SK-N-SH treated with all-trans-retinoic acid at 6 μM for 48 hours (cell line): ENCODE measurements at places on chromosomes 13 and 19.

GRCh38 chr13:38784036-38784880 lies 97.4 kb downstream of the FREM2 start:
- no peak for ATAC-seq

DNA sequence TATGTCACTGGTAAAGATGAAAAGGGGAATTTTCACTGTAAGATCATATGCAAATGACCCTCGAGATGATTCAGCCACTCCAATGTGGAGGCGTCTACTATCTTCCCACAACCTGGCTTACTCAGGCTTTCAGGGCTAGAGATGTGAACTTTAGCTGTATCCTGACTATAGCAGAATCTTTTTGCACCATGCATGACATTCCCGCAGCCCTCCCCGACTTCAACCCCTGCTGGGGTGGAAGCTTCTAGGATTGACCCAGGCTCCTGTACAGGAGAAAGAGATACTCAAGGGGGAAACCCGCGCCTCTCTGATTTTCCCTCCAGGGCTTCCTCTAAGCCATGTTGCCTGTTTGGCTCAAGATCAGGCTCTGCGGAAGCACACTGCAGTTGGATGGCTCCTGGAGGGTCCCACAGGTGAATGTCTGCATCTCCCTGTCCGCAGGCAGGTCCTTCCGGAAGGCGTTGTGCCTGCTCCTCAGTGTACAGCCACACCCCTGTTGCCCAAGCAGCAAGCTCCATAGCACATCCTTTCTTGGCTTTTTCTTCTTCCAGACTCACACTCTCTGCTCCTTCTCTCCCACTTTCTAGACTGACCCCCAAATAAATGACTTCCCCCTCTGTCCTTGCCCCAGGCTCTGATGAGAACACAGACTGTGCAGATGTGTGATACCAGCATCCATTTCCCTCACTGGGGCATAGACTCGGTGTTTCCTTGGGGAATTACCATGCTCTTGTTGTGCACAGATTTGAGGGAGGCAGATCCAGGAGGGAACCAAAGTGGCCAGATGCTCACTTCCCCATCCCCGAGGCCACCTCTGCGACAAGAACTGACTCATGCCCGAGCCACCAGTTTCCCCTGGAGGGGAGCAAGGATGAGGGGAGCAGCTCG lies 29.1 kb upstream of the POP4 start:
- no peak; the same call in 2 of the 3 replicates for ATAC-seq

GRCh38 chr19:17340871-17341357 lies 3.6 kb downstream of the GTPBP3 start:
- no peak for ATAC-seq

DNA sequence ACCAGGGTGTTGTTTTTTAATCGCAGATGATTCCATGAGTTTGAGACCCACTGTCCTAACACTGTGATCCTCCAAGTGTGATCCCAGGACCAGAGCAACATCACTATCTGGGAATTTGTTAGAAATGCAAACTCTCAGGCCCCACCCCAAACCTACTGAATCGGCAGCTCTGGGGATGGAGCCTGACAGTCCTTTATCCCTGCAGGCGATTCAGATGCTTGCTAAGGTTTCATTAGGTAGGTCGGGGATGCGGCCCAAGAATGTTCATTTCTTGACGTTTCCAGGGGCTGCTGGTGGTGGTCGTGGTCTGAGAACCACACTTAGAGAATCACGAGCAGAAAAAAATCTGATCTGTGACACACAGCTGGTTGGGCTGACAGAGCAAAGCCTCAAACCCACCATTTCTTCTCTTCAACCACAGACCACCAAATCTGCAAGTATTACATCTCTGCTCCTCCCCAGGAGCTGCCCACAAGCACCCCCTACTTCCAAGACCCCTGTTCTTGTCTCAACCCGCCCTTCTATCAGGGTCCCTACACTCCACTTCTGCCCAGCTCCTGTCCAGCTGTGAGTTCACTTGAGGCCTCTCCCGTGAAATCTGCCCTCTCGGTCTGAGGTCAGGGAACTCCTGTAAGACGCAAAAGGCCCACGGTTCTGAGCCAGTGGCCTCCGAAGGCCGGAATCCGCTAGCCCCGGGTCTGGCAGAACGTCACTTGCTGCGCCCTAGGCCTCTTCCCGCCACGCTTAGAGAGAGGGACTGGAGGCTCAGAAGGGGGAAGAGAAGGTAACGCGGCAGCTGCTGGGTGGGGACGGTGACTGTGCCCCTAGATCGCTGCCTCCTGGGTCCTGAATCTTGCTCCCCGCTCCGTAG lies 1.1 kb upstream of the FARP1 start:
- ATAC-seq, result no peak

DNA sequence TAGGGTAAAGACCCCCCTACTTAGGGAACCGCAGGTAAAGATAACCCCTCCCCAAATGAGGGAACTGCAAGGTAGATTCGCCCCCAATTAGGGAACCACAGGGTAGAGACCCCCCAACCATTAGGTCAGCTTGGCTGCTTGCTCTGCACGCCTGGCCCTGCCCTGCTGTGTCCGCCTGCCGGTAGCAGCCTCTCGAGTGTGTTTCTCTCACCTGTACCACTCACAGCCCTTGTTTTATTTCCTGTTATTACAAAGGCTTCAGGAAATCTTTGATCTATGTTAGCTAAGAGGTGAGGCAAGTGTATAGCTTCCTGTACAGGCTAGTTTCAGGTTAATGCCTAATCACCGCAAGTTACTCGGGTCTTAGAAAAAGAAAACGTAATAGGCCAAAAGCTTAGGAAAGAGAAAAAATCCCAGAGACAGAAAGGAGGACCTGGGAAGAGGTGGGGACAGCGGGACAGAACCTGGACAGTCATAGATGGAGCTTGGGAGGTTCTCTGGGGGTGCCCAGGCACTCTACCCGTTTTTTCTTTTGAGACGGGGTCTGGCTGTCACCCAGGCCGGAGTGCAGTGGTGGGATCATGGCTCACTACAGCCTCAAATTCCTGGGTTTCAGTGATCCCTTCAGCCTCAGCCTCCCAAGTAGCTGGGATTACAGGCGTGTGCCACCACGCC lies 23.1 kb upstream of the EIF3G start:
- ATAC-seq, result no peak

- no peak for ATAC-seq
Measured at GRCh38 chr13:43472980-43473379, 313.8 kb downstream of the ENOX1 start.

- peak; percentile 41 for ATAC-seq
Measured at GRCh38 chr13:75645141-75645540, 9.0 kb downstream of the LMO7 start.

GRCh38 chr13:104043184-104043583 lies 977.0 kb upstream of the SLC10A2 start:
- no peak for ATAC-seq

DNA sequence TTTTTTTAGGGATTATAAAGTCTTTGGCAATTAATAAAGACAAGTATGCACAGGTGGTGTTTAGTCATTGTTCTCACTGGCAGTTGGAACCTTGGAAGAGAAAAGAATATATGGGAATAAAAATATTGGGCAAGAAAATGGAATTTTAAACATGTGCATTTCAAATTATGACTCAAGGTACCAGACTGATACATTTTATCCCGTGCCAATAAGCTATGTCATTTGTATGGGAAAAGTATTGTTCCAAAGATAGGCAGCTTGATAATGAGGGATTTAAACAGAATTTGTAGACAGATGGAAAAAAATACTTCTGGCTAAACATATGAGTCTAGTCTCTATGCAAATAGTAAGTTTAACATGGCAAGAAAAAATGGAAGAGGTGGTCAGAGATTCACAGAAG lies 169.5 kb upstream of the UFM1 start:
- no peak for ATAC-seq

- no peak for ATAC-seq
Measured at GRCh38 chr19:3080286-3080685, 13.9 kb upstream of the GNA11 start.

DNA sequence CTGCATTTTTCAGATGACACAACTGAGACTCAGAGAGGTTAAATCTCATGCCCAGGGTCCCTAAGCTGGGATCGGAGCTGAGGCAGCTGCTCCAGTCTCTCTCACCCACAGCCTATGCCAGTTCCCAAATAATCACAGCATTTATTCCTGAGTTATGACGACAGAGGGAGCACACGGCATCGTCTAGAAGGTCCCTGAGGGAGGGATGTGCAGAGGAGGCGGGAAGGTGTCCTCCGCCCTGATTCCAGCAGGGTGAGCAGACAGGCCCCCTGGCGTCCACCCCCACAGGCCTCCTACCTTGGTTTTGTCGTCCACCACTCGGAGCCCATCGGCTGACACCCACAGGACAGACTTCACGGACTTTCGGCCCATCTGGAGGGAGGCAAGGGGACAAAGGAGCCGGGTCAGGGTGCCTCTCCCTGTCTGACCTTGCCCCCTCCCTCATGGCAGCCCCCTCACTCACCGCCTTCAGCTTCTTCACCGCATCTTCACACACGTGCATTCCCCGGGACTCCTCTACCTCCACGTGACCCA lies 8.0 kb downstream of the NUMBL start:
- no peak for ATAC-seq

DNA sequence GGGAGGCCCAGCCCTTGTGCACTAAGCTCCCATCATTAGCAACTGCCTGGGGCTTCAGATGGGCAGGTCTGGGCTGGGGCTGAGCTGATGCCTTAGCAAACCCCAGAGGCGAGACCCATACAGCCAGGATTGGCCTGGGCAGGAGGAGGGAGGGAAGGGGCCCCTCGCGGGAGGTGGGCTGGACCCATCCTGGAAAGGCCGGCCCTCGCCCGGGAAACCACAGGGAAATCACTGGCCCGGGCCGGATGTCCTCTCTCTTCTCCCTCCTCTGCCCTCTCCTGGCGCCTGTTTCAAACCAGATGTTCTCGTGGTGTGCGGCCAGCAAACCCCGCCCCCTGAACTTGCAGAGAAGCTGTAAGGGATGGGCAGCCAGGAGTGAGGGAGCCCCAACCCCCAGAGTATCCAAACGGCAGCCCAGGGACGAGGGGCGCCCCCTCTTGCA lies 43.1 kb downstream of the TMEM255B start:
- peak; percentile 93 for ATAC-seq

DNA sequence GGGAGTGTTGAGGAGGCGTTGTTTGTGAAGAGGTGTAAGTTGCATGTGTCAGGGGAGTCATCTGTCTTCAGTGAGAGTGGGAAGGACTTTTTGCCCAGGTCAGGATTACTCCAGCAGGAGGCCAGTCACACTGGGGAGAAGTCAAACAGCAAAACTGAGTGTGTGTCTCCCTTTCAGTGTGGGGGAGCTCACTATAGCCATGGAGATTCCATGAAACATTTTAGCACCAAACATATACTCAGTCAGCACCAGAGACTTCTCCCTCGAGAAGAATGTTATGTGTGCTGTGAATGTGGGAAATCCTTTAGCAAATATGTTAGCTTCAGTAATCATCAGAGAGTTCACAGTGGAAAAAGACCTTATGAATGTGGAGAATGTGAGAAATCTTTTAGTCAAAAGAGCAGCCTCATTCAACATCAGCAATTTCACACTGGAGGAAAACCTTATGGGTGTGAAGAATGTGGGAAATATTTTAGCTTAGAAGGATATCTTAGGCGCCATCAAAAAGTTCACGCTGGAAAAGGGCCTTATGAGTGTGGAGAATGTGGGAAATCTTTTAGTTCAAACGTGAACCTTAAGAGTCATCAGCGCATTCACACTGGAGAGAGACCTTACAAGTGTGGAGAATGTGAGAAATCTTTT lies 8.4 kb upstream of the ZNF587 start:
- ATAC-seq, result no peak

DNA sequence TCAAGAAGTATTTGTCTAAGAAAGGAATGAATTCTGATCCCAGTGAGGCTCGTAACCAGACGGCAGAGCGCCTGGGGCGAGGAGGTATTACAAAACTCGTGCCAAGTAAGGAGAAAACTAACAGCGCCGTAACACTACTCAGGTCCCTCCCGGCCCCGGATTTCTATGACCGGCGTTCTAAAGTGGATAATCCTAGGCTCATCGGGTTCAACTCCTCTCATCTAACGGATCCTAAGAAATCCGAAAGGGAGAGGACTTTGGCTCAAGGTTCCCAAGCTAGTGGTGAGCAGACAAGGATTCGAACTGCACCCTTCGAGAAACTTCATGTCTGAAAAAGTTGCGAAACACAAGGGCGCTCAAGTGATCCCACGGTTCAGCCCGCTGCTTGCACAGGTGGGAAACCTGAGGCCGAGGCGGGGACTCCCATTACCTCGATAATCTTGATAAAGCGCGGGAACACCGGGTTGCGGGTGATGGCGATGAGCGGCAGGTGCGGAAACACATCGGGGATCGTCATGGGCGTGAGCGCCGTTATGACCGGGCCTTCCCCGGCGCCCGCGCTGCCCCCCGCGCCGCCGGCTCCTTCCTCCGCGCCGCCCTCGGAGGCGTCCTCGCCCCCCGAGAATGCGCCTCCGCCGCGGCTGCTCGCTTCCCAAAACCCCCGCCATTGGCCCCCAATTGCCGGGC lies 529 bp downstream of the LONP1 start:
- no peak for ATAC-seq

DNA sequence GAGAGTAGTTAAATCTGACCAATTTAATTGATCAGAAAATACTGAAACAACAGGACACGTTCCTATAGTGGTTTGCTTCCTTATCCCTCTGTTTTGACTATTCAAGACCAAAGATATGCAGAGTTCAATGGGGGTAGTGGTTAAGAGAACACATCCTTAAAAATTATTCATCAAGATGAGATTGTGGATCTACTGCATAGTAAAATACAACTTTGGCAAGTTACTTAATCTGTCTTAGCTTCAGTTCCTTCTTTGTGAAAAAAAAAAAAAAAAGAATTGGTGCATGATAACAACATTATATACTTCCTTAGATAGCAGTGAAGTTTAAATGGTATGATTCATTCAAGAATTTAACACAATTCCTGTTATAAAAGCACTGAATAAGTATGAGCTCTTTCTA lies 552.1 kb downstream of the DCT start:
- no peak for ATAC-seq

DNA sequence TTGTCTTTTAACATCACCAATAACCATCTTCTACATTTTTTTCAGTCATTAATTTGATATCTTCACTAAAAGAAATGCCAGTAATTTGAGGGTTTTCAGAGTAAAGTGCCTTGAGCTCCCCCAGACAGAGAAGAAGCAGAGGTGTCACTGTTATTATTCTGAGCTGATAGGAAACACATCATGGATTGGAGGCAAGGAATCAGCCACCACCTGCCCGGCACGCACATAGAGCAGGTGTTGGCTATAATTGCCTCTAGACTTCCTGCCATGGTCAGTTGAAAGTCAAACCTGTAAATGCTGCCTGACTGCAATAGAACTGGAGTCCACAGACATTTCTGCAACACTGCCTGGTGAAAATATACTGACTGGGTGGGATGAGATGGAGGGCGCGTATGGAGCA lies 776.6 kb downstream of the UQCRFS1 start:
- no peak for ATAC-seq

- ATAC-seq, result no peak
Measured at GRCh38 chr13:30675717-30676116, 58.0 kb downstream of the USPL1 start.

- ATAC-seq, result no peak
Measured at GRCh38 chr13:39886336-39886735, 230.9 kb downstream of the COG6 start.
